ENCODE measurements at places on chromosomes 2 and 18. TPM values are rescaled to one million over a fixed set of nuclear protein-coding genes. Genes with fewer than 3 reads are reported as not detected.

The FAM110C gene
- total RNA-seq = 8.3 TPM

The CXCR4 gene
- total RNA-seq = 0.54 TPM

The FSIP2 gene
- total RNA-seq = 0.20 TPM

The CYTIP gene
- total RNA-seq = not detected

The ZC3H6 gene
- total RNA-seq = 18.6 TPM

The NT5C1B gene
- total RNA-seq = not detected

The CDKL4 gene
- not detected for total RNA-seq

The RUFY4 gene
- total RNA-seq = not detected

The CNDP1 gene
- not detected for total RNA-seq

The EFR3B gene
- total RNA-seq = 0.09 TPM

The LRATD1 gene
- total RNA-seq = 4.7 TPM

The MROH2A gene
- total RNA-seq = not detected

The CHRND gene
- not detected for total RNA-seq

The GALNT5 gene
- not detected for total RNA-seq

The SP3 gene
- 73.8 TPM for total RNA-seq

The NPHP1 gene
- 3.1 TPM for total RNA-seq

The RFTN2 gene
- not detected for total RNA-seq

The OTOF gene
- not detected for total RNA-seq
